ENCODE measurements at places on chromosomes 3 and 15.

DNA sequence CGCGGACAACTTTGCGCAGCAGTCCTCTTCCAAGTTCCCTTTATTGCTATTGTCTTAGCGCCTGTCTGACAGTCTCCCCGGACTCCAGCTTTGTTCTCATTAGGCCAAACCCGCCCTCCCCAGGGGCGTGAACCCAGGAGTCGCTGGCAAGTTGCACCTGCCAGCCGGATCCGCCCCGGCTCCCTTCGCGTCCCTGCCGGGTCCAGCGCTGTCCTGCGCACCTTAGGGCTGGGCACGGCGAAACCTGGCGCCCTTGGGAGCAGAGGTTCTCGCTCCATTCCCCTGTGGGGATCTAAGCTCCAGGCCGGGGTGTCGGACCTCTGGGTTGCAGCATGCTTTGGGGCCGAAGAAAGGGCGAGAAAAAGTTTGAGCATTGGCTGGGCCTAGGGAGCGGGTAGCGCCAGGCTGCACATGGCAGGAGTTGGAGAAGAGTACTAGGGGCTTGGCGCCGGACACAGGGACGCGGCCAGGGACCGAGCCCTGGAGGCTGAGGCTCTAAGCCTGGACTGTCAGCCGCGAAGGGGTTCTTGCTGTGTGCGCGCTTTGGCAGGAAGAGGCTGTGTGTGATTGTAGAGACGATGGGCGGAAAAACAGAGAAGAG lies 335.1 kb upstream of the THRB start:
- DNase-seq = no peak

DNA sequence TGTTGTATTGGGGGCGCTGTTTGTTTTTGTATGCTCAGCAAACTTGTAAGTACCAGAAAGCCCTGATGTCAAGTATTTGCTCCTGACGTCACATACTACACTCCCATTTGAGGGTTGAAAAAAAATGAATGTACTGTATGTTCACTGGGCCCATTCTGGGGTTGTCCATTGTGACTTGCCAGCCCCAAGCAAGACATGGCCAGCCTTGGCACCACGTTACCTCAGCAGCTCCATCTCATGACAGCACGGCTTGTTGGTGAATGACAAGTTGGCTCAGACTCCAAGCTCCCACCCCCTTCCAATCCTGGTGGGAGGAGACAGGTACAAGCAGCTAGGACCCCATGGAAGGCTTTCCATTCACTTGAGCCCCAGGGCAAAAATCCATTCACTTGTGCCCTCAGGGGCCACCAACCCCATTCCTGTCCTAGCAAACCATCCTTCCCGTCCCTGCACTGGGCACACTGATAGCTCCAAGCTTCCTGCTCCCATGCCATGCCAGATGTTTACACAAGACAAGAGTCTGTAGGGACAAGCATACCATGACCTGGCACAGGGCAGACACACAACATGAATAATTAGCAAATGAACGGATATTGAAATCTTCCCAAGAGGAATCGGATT lies 1.6 kb downstream of the PHGR1 start:
- no peak for DNase-seq

GRCh38 chr3:171991166-171991565 lies 48.2 kb upstream of the FNDC3B start:
- no peak for DNase-seq

- DNase-seq = no peak
These were observed 168.5 kb upstream of the STT3B start for GRCh38 chr3:31364188-31364587.

- no peak for DNase-seq
These were observed 402.4 kb downstream of the SHQ1 start for GRCh38 chr3:72445827-72446217.

GRCh38 chr3:172989373-172989772 lies 151.7 kb downstream of the SPATA16 start:
- no peak for DNase-seq

DNA sequence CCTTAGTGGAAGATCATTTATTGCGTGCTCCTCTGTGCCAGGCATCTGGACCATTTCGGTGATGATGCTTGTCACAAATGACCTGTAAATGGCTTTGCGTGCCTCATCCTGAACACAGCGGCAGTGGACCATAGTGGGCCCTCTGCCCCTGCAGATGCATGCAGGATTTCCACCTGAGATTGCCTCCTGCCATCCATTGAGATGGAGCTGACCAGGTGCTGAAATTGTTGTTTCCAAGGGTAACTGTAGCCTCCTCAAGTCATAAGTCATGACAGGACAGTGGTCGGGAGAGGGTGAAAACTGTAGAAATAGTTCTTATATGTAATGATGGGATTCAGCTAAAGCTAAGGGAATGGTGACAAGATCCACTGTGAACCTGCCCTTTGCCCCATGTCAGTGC lies 35.5 kb downstream of the CLSTN2 start:
- no peak for DNase-seq

DNA sequence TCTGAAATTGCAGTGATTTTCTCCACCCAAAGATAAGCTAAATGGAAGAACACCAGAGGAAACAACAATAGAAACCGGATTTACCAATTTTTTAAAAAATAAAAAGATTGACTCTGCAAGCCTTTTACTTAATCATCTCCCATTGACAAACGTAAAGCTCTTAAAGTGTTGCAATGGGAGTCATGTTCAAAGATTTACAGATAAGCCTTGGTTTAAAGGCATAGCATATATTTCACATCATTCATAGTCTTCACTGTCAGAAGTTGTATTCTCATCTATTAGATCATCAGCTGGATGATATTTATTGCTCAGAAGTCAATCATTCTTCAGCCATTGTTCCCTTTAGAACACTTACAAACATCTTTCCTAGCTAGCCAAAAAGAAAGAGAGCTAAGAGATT lies 397.6 kb downstream of the GBE1 start:
- DNase-seq = no peak

- peak; percentile 87 for DNase-seq
These were observed 1.3 kb downstream of the GNAT1 start for GRCh38 chr3:50192689-50193141.

GRCh38 chr3:81947359-81947758 lies 185.9 kb upstream of the GBE1 start:
- DNase-seq = no peak

DNA sequence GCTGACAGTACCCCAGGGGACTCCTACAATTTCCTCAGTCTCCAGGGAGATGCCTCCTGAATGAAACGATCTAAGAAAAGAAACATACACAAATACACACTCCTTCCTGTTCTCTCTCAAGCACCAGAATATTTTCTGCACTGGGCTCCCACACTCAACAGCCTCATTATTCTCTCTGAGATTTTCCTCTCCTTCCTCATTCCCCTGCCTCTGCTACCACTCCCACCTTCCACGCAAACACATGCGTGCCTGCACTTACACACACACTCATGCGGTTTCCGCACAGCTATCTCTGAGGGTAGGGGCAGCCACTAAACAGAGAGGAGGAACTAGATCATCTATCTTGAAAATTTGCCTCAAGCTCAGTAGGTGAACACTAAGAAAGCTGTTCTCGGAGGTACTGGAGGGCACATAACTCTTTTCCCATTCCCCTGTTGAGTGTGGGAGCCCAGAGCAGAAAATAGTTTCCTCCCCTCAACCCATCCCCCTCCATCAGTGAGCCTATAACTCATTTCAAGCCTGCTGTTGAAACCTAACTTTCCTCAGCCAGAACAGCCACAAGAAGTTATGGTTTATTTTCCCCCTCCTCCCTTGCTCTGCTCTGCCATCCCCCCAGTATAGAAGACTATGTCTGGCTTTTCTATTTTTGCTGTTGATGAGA lies 30.5 kb upstream of the TIPARP start:
- peak; percentile 42 for DNase-seq

GRCh38 chr15:44492040-44492439 lies 44.9 kb upstream of the EIF3J start:
- no peak for DNase-seq

- peak; percentile 43 for DNase-seq
These were observed 78.9 kb downstream of the TGFBR2 start for GRCh38 chr3:30685267-30685667.

GRCh38 chr3:46932455-46933225 lies 43.9 kb downstream of the CCDC12 start:
- DNase-seq = no peak
